Forelimb muscle (tissue), 1 donor: ENCODE measurements at places on chromosomes 1 and 21.

- DNase-seq: no peak
Observed at GRCh38 chr1:21321963-21322680, 31.9 kb upstream of the ECE1 start.

GRCh38 chr1:221888218-221888617 lies 146.3 kb upstream of the DUSP10 start:
- DNase-seq: no peak

- no peak for DNase-seq
Observed at GRCh38 chr1:63108206-63108605, 214.2 kb upstream of the FOXD3 start.

- no peak for DNase-seq
Observed at GRCh38 chr1:166947398-166948043, 27.8 kb downstream of the ILDR2 start.
